Ecto neural progenitor cell (in vitro differentiated cells): ENCODE measurements at places on chromosomes 6 and 20.
A peak's percentile ranks its signal among the peaks of the same experiment; 100 is the strongest.

DNA sequence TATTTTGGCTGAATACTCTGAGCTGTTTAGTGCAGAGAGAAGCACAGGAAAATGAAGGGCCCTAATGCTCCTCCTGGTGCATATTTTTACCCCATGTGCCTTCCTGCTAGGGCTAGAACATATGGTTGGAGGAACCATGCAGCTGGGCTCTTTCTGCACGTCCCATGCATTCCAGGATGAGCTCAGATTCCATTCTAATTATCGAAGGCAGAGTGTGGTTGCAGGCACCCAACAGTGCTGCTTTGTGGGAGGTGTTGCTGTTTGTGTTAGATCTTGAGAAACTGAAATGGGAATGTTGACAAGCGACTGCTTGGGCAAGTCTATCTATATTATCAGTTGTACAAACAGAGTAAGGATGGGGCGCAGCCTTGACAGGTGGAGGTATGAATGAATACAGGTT is 419.5 kb downstream of the DHX35 start:
- no peak for DNase-seq

DNA sequence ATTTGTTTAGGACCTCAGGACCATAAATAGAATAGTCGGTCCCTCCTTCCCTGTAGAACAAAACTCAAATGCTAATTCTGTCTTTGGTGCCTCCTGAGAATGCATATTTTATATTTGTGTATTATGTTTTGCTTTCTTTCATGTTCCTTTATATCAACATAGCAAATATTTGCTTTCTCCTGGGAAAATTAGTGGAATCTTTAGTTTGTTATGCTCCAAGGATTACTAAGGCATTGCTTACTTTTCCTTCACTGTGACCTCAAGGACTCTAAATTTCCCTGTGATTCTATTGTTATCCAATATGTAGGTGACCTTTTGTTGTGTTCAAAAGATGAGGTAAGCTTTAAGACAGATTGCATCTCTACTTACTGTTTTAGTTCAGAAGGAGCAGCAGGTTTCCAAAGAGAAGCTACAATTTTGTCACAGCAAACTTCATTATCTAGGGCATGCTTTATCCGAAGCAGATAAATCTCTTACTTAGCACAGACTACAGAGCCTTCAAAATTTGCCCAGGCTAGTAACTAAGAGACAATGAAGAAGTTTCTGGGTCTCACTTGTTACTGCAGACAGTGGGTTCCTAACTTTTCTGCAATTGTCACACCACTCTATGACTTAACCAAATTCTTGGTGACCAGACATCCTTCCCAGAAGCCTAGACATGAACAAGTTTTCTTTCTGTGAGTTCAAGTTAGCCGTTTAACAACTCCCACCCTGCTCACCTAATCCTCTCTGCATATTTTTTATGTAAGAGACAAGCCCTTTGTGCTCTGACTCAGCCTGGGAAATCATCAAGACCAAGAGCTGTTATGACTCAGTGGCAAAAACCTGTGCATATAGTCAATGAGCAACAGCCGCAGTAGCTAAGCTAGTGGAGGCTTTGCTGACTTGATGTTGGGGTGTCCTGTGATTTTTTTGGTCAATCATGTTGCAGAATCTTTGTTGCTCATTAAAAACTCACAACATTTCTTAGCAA is 378.8 kb downstream of the QKI start:
- DNase-seq: no peak

GRCh38 chr6:152978058-152978457 is 4.8 kb downstream of the FBXO5 start:
- no peak for DNase-seq

DNA sequence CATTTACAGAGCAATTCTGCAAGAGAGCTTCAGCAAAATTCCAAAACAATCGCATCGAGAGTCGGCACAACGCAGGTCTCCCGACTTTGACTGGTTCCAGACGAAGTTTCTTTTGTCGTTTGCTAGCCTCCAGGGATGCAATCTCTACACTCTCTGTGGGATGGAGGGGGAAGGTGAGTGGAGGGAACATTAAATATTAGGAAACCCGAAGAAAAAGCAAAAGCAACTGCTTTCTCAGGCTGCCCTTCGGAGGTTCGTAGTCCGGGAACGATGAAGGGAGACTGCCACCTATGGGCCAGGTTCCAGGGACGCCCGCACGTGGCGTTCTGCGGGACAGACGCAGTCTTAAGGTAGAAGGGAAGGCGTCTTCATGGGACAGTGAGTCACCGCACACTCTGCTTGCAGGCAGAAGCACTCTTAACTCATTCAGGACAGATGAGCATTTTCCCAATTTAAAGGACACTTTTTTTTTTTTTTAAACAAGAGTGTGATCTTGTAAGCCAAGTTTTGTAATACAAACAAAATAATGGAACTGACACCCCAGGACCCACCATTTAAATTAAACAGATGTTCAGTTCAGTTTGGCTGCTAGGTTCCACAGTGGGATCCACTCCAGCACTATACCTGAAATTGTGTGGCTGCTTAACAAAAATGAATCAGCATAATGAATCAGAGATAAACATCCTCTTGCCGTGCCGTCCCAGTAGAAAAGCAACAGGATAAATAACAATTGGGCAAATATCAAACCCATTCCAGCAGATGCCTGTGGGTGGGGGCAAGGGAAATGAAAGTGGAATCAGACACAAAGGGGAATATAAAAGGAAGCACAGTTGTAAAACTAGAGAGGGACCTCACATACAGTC is 65.8 kb upstream of the ARMC2 start:
- peak; percentile 80 for DNase-seq
